Stimulated activated CD8-positive, alpha-beta memory T cell treated with anti-CD3 and anti-CD28 coated beads, Interleukin-7, amount 100 ng/mL, for 1 hour (primary cell): ENCODE measurements at places on chromosomes 16 and 17.

- no peak for DNase-seq
Observed at GRCh38 chr16:4987250-4987579, 29.1 kb downstream of the SEC14L5 start.

- DNase-seq = no peak
Observed at GRCh38 chr16:50476486-50477255, 71.5 kb upstream of the NKD1 start.

GRCh38 chr16:86906623-86907022 lies 328.3 kb downstream of the FOXL1 start:
- no peak for DNase-seq

DNA sequence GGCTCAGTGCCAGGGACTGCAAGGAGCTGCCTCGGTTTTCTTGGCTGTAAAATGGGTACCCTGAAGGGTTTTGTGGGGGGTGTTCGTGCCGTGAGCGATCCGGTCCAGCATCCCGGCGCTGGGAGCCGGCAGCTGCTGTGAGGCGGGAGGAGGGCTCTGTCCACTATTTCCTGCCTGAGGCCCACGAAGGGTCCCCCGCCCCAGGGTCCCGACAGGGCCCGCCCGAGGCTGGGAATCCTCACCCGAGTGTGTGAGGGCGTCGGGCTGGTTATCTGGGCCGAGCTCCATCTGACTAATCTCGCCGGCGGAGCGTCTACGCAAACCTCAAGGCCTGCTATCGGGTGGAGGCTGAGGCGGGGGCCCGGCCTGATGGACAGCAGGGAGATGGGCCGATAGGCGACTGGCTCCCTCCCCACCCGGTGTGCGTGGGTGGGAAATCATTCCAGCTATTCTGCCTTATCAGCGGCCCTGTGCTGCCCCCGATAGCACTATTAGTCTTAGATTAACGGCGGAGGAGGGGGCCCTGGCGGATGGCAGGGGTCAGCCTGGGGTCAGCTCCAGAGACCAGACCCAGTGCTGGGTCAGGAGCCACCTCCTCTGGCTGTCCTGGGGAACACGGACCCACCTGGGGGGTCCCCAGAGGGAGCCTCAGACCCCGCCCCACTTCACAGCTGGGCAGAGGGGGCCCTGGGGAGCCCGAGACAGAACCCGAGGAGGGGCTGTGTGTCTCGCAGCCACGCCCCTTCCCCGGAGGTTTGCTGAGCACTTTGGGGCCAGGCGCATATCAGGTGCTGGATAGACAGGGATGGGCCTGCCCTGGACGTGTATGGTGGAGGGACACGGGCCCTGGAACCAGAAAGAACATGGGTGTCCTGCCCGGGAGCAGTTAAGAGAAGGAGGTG lies 44.7 kb downstream of the ZFPM1 start:
- DNase-seq = no peak

DNA sequence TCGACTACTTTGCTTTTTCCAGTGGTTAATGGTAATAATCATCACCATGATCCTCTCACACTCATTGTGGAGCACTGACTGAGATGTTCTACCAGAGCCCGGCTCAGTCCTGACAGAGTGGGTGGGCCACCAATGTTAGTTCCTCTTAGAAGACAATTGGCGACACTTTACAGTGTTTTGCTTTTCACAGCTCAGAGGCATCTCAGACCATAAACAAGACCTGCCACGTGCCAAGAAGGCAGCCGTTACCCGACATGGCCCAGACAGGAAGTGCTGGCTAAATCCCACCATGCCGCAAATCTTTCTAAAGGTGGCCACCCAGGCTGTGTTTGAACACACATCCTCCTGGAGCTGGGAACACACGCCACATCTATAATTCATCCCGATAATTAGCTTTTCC lies 103.7 kb downstream of the XYLT1 start:
- DNase-seq = no peak

- no peak for DNase-seq
Observed at GRCh38 chr16:88597856-88598491, 27.8 kb downstream of the ZC3H18 start.

DNA sequence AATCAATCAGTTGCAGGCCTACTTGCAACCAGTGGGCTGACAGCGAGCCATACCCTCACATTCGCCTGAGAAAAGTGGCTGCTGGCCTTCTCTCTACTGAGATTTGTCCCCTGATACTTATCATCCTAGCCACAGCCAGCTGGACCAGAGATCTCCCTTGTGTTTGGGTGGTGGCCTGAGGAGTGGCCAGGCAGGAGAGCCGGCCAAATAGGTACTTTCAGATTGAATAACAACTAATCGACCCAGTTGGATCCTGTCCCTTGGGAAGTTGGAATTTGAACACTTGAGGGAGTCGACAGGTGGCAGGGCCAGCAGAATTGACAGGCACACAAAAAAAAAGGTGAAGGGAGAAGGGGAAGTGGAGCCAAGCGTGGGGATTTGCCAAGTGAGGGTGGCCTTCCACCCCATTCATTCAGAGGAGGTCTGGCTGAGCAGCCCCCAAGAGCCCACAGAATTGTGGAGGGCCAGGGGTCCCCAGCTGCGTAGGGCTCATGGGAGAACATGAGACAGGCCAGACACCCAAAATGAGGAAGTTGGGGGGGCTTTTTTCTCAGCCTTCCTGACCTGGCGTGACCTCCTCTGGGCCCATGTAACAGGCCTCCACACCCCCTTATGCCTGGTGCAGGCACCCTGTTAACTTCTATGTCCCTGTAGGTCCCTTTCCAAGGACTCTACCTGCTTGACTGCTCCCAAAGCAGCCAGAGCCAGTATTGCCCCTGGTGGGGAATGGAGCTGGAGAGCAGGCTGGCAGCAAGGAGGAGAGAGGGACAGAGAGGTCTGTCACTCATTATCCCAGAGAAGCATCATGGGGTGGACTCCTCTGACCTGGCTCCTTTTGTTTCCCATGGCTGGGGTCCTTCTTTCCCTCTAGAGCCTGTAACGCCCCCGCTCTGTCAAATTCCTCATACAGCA lies 2.9 kb upstream of the RANGRF start:
- DNase-seq = no peak

- DNase-seq = no peak
Observed at GRCh38 chr16:2734844-2735515, 15.0 kb upstream of the PRSS27 start.

DNA sequence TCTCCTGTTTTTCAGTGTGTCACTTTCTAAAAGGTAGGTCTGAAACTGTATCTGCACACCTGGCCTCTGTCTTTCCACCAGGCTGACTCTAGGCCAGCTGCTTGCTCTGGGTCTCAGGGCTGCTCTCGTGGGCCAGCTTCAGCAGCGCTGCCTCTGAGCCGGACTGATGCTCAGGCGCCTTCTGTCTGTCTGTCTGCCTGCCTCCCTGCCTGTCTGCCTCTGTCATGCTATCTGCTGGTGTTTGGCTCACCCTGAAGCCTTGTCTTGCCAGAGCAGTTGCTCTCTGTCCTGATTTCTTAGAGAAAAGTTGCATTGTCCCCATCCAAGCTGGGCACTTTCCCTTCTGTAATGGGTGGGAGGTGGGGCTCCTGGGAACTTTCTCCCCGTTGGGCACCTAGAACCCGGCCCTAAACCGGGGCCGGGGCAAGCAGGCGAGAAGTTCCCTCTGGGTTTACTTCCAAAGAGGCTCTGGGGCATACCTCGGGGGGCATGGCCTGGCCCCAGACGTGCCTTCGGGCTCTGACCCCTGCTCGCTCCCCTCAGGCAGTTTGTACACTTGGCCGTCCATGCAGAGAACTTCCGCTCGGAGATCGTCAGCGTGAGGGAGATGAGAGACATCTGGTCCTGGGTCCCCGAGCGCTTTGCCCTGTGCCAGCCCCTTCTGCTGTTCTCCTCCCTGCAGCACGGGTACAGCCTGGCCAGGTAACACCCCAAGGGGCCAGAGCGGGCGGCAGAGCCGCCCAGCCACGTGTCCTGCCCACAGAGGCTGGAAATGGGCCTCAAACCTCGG lies 15.9 kb upstream of the ATP6V0C start:
- DNase-seq = no peak

- DNase-seq = no peak
Observed at GRCh38 chr17:17508646-17509591, 12.7 kb upstream of the RASD1 start.

DNA sequence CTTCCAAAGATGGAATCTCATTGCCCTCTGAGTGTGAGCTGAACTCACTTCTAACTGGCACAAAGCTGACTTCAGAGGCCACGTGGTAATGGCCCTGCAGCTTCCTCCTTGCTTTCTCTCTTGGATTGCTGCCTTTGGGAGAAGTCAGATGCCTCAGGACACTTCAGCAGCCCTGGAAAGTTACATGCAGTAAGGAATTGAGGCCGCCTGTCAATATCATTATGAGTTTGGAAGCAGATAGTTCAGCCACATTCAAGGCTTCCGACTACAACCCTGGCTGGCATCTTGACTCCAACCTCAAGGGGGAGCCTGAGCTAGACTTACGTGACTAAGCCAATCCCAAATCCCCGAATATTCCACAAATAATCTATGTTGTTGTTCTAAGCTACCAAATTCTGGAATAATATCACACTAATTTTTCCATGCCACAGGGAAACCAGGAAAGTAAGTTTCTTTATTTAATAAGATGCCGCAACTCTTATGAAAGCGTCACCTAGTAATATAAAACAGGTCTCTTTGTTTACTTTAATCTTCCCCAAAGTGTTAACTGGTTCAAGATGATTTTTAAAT lies 13.6 kb downstream of the CEP20 start:
- no peak for DNase-seq

GRCh38 chr17:181245-182049 lies at the start of gene DOC2B:
Gene DOC2B (minus strand): TSS chr17:181650. CDS start chr17:181479, 171 bp downstream.
- DNase-seq = no peak

DNA sequence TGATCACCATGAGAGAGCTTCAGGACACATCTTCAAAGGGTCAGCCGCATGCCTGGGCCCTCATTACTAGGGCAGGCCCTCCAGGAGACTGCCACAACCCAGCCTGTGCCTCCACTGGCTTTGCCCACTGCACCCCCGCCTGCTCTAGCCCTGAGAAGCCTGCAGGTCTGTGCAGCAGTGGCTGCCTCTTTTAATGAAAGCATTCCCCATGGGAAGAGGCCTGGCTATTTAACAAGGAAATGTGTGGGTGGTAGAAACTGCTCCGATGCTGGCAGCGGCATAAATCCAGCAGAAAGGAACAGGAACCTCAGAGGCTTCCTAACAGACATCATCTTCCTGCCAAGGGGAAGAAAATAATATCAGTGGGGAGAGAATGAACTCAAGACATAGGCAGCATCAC lies 375 bp upstream of the KRT32 start:
- DNase-seq = no peak

DNA sequence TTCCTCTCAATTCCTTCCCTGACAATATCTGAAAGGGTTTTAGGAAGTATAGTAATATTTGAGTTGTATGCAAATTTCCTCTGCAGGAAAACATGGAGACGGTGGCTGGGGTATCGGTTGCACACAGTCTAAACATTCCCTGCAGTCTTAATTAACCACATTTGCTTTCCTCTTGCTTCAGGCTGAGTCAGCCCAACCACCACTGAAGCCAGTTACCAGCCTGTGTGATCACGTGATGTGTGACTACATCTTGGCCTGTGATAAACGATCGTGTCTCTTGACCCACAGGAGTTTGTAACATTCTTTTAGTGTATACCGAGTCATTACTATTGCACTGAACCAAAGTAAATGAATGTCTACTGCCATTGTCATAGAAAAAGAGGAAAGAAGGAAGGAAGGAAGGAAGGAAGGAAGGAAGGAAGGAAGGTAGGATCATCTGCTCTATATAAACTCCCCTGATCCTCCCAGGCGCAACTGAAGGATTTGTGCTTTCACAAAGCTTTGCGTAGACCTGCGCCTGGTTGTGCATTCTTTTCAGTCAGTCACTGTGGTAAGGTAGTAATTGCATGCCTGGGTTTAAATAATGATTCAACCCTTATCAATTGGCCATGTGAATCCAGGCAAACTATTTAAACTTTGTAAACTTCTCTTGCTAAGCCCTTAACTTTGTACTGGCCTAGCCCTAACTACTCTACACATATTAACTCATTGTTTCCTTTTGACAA lies 280.6 kb upstream of the SALL1 start:
- DNase-seq = no peak

GRCh38 chr17:80596760-80597608 lies 52.3 kb downstream of the RPTOR start:
- DNase-seq = no peak

DNA sequence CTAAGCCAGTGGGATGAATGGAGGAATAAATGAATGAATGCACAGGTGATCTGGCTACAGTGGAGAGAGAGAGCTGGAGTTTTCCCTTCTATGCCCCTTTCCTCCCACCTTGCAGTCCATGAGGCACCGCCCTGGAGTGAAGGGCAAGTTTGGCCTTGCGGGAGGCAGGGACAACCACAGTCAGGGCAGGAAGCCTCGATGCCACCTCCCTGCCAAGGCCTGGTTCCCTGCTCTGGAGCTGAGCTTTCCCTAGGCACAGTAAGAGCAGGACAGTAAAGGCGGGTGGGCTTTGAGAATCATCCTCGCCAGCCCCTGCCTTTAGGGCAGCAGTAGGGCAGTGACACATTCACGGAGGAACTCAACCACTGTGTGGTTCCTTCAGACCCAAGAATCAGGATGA lies 72.6 kb downstream of the RBFOX3 start:
- no peak for DNase-seq

DNA sequence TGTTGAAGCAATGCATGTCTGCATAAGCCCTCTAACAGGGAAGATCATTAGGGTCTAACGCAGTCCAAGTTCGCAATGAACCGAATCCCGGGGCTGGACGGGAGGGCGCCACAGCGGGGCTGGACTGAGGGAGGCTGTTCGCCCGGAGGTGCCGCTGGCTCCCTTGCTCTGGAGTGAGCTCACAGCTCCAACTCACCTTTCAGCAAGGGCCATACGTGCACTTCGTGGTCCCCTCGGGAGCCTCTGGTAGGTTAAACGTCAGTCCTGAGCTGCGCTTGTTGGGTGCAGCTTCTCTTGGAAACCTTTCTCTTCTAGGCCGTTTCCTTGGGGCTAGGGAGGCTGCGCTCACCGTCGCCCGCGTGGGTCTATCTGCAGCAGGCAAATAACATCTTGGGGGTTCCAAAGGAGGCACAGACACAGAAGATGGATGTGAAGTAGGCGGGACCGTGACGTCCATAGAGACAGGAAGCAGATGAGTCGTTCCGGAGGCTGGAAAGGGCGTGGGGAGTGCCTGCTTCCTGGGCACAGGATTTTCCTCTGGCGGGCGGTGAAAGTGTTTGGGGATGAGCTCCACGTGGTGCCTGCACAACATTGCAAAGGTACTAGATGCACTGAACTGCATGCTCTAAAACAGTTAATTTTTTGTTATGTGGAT lies 21.9 kb downstream of the ATP2C2 start:
- no peak for DNase-seq

GRCh38 chr17:65401561-65401960 lies 159.9 kb downstream of the AXIN2 start:
- no peak for DNase-seq

DNA sequence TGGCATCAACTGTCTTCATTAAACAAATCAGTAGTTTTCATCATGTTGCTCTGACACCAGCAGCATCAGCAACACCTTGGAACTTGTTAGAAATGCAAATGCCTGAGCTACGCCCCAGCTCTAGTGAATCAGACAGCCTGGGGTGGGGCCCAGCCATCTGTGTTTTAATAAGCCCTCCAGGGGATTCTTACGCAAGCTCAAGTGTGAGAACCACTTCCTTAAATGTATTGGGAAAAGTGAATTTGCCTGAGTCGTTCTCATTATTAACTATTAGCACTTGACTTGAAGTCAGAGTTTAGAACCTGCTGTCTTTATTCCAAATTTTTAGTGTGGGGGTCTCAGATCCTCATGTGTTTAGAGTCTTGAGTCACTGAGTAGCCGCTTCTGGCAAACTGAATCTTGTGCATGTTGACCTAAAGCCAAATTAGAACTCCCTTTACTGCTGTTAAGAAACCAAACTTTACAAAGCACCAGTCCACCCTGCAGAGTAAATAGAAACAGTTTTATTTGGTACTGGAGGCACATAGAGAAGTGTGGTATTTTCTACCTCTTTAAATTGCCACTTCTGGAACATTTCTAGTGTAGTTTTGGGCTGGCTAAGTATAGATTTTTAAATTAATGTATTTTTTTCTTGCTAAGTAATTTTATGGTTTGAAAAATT lies 137.4 kb upstream of the COX10 start:
- peak; percentile 1 for DNase-seq
